CD8-positive, alpha-beta memory T cell (primary cell): ENCODE measurements at places on chromosomes 3 and 15.

GRCh38 chr3:15404767-15405166, 22.6 kb downstream of the METTL6 start:
- H3K36me3 ChIP-seq, result no peaks in the 10 kb centered on the region
- peaks cover 8% of the 10 kb centered on the region for H3K4me1 ChIP-seq
- no peaks in the 10 kb centered on the region for H3K27me3 ChIP-seq
- H3K4me3 ChIP-seq, result no peak overlapping the region
- H3K27ac ChIP-seq, result no peak overlapping the region

GRCh38 chr3:194369522-194370279, at the start of gene LRRC15:
LRRC15 (minus strand) TSS chr3:194369743; CDS start chr3:194361043, 8,700 bp downstream.
- H3K4me1 ChIP-seq, result no peaks in the 10 kb centered on the region
- no peak within 1 kb of the TSS for H3K4me3 ChIP-seq
- H3K36me3 ChIP-seq, result no peaks in the 10 kb centered on the region
- H3K27ac ChIP-seq, result no peak within 1 kb of the TSS

DNA sequence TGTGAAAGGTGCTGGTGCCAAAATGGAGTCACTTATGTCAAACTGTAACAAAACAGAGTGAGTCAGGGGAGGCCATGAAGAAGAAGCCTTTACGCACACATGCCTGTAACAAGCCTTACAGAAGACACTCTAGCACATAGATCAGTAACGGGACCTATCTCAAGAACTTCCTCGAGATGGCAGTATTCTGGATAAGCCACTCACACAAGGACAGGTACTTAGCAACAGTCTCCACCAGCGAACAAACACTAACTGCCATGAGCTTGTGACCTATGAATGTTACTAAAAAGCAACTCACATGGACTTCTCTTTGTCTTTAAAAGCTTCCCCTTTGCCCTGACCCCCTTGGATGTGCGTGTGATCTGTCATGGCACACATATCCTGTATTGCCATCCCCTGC, 235.1 kb downstream of the CD47 start:
- DNase-seq, result no peak
- no peaks in the 10 kb centered on the region for H3K27me3 ChIP-seq

GRCh38 chr3:1072041-1072440, 20.8 kb upstream of the CNTN6 start:
- no peaks in the 10 kb centered on the region for H3K27me3 ChIP-seq
- no peaks in the 10 kb centered on the region for H3K36me3 ChIP-seq
- H3K4me1 ChIP-seq, result no peaks in the 10 kb centered on the region
- DNase-seq, result no peak
- no peak overlapping the region for H3K27ac ChIP-seq
- no peak overlapping the region for H3K4me3 ChIP-seq

DNA sequence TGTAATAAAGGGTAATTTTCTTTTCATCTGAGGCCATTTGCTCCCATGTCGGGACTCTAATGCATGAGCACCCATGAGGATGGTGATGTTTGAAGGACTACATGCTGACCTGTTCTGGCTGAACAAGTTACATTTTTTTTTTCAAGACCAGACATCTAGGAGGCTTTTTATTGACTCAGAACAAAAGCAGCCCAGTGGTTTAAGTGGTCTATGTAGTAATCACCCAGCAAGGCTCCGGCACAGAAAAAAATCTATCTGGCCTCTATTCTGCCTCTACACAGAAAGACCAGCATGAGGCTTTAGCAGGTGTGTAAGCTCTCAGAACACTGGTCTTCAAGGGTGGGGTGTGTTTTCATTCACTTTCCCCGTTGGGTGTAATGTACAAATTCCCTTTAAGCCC, 95.1 kb upstream of the ZBED2 start:
- no peaks in the 10 kb centered on the region for H3K27me3 ChIP-seq
- no peaks in the 10 kb centered on the region for H3K36me3 ChIP-seq
- peaks cover 15% of the 10 kb centered on the region for H3K4me1 ChIP-seq
- H3K4me3 ChIP-seq, result no peak overlapping the region
- no peak for DNase-seq

DNA sequence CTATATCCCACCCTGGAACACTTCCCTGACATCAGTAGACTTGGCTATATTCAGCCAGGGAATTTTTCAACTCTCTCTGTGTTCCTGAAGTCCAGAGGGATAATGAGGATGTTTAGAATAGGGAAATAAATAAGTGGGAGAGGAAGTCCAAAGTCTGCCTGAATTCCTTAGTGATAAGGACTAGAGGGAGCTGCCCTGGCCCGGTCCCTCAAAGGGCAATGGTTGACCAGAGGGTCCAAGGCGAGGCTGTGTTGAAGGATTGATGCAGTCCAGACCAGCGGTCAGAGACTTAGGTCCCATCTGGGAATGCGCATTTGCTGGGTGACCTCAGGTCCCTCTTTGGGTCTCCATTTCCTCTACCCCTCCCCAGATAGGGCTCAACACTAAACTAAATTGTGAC, 7.9 kb downstream of the VIPR1 start:
- peaks cover 24% of the 10 kb centered on the region for H3K4me1 ChIP-seq
- no peaks in the 10 kb centered on the region for H3K27me3 ChIP-seq
- no peak overlapping the region for H3K27ac ChIP-seq
- H3K4me3 ChIP-seq, result no peak overlapping the region
- DNase-seq, result no peak
- no peaks in the 10 kb centered on the region for H3K36me3 ChIP-seq

DNA sequence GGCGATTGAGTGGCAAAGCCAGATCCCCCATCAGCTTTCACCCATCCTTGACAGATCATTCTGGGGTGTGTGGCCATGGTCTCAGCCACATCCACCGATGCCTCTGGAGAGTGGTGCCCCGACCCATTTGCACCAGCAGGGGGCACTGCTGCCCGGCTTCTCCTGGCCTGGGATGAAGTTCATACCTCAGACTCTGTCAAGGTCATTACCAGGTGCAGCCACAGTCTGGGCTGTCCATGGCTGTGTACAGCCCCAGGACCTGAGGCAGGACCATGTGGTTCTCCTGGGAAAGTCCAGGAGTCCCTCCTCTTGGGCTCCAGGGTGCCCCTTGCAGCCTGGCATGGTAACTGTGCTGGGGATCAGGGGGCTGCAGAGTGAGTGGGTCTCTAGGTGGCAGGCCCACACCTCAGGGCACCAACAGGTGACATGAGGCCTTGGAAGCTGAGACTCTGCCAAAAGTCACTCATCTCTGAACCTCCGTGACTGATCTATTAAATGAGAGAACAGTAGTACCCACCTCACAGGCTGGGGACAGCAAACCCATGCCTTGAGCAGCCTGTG, 67.2 kb downstream of the CACNA2D2 start:
- no peak overlapping the region for H3K4me3 ChIP-seq
- DNase-seq, result peak; percentile 74
- H3K27me3 ChIP-seq, result no peaks in the 10 kb centered on the region
- no peak overlapping the region for H3K27ac ChIP-seq

GRCh38 chr3:156761713-156762451, 64.3 kb upstream of the LEKR1 start:
- H3K36me3 ChIP-seq, result no peaks in the 10 kb centered on the region
- H3K4me1 ChIP-seq, result no peaks in the 10 kb centered on the region
- no peak for DNase-seq
- H3K27me3 ChIP-seq, result no peaks in the 10 kb centered on the region

DNA sequence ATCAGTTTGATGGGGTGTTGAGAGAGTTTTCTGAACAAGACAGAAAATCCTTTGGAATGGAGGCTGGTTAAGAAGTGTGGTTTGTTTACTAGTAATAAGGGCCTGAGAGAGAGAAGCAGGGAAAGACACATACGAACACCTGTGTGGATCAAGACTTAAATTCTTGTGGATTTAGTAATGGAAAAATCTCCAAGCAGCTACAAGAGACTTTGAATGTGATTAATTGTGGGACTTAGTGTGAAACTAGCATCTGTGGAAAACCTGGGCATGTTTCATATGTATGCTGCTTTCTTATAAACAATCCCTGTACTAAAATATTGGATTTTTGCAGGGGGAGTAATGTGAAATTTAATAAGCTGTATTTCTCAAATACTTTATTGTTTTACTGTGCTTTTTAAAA, 399.1 kb downstream of the SI start:
- H3K27ac ChIP-seq, result no peak overlapping the region
- H3K4me1 ChIP-seq, result no peaks in the 10 kb centered on the region
- no peaks in the 10 kb centered on the region for H3K36me3 ChIP-seq
- H3K4me3 ChIP-seq, result no peak overlapping the region

DNA sequence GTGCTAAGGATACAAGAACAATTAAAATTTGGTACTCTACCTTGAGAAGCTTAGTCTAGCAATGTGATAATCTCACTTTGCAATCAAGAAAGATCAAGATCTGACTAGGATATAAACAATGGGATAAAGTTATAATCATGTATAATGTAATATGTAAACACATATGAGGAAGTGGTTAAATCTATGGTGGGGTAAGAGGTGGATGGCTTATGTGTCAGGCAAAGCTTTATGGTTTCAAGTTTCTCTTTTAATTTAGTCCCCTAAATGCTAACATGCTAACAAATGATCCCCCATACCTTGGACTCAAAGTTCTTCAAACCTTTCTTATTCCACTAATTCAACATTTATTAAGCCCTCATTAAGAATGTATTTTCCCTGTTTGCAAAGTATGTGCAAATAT, 2.5 kb downstream of the RSL24D1 start:
- H3K4me3 ChIP-seq, result no peak overlapping the region
- no peaks in the 10 kb centered on the region for H3K27me3 ChIP-seq
- peaks cover 16% of the 10 kb centered on the region for H3K36me3 ChIP-seq
- peaks cover 36% of the 10 kb centered on the region for H3K4me1 ChIP-seq
- H3K27ac ChIP-seq, result no peak overlapping the region
- no peak for DNase-seq

- no peaks in the 10 kb centered on the region for H3K27me3 ChIP-seq
- DNase-seq, result peak; percentile 8
- no peaks in the 10 kb centered on the region for H3K36me3 ChIP-seq
- H3K27ac ChIP-seq, result no peak overlapping the region
- H3K4me3 ChIP-seq, result no peak overlapping the region
- H3K4me1 ChIP-seq, result no peaks in the 10 kb centered on the region
Measured at GRCh38 chr3:129346695-129347457, 68.2 kb downstream of the HMCES start.

DNA sequence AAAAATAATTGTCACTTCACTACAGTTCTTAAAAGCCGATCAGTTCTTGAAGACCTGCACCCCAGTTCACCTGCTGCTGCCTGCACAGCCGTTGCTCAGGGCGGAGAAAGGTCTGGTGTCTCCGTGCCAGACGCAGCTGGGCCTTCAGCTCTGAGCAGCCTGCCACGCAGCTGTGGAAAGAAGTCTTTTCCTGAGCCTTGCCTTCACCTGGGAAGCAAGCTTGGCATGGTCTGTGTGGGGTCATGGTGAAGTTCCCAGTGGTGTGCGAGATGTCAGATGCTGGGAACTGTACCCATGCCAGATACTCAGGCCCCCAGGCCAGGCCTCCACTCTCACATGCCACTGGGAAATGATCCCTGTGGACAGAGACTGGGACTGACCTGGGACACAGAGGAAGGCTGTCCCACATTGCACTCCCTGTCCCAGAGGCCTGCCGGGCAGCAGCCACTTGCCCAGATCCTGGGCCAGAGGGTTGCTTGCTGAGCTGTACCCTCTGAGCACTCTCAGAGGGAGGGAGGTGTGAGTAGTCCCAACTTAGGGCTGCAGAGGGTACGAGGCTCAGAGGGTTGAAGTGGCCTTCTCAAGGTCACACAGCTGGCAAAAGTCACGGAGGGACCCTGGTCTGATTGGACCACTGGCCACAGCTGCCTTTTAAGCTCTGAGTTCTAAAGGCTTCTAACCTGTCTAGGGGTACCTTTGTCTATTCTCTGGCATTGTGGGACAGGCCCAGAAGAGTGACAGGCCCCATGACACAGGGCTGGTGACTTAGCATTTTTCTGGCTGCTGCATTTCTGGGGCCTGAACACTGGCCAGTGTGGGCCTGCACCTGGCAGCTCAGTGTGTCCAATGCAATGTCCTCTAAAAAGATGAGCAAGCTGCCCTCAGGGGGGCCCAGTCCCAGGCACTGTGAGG, 55.4 kb downstream of the KLF13 start:
- H3K27ac ChIP-seq, result no peak overlapping the region
- no peak for DNase-seq
- H3K27me3 ChIP-seq, result no peaks in the 10 kb centered on the region

DNA sequence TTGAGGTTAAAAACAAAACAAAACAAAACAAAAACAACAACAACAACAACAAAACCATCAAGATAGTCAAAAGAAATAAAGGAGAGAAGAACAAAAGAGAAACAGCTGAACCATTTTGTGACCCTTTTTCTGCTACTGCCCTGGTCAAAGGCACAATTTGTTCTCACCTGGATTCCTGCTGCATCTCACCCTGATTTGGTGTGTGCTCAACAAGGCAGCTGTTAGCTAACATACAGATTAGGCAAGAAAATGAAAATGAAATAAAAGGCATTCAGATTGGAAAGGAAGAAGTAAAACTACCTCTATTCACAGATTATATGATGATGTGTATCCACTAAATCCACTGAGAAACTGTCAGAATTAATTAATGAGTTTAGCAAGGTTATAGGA, 28.7 kb upstream of the XIRP1 start:
- H3K4me1 ChIP-seq, result peaks cover 12% of the 10 kb centered on the region
- DNase-seq, result no peak
- H3K36me3 ChIP-seq, result no peaks in the 10 kb centered on the region
- no peak overlapping the region for H3K4me3 ChIP-seq

- H3K36me3 ChIP-seq, result no peaks in the 10 kb centered on the region
- H3K27me3 ChIP-seq, result no peaks in the 10 kb centered on the region
- DNase-seq, result no peak
- H3K4me3 ChIP-seq, result no peak overlapping the region
- H3K4me1 ChIP-seq, result no peaks in the 10 kb centered on the region
- no peak overlapping the region for H3K27ac ChIP-seq
Measured at GRCh38 chr3:192827208-192827607, 90.4 kb downstream of the MB21D2 start.

- DNase-seq, result no peak
- H3K4me1 ChIP-seq, result peaks cover 3% of the 10 kb centered on the region
- no peaks in the 10 kb centered on the region for H3K36me3 ChIP-seq
- H3K27me3 ChIP-seq, result peaks cover 8% of the 10 kb centered on the region
- H3K27ac ChIP-seq, result no peak overlapping the region
- no peak overlapping the region for H3K4me3 ChIP-seq
Measured at GRCh38 chr15:72801590-72802325, 18.2 kb upstream of the ADPGK start.
